ENCODE measurements at places on chromosomes 5 and 9. TPM values are rescaled to one million over a fixed set of nuclear protein-coding genes. Genes with fewer than 3 reads are reported as not detected.

The PAEP gene
- total RNA-seq, result 0.21 TPM

The CAMLG gene
- 24.5 TPM for total RNA-seq

The PGGT1B gene
- 7.2 TPM for total RNA-seq

The ARID3C gene
- 0.48 TPM for total RNA-seq

The IL17B gene
- total RNA-seq, result not detected

The CRB2 gene
- total RNA-seq, result 1.6 TPM

The SLC6A3 gene
- not detected for total RNA-seq

The FRMPD1 gene
- not detected for total RNA-seq

The LHX2 gene
- not detected for total RNA-seq

DNA sequence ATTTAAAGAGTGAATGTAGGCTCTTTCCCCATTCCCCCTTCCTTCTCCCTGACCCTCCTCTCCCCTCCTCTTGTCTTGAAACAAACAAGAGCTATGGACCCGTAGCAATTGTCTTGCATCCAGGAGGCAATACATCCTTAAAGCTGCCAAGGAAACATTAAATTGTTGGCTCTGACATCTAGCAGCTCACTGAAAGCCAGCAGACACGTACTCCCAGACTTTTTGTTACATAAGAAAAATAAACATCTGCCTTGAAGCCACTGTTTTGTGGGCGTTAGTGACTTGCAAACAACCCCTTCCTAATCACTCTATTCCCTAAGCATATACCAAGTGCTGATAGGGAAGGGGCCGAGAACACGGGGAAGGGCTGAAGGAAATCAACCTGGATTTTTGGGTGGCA, 8.6 kb downstream of the SLC45A2 start:
- no peak for DNase-seq

- no peak for DNase-seq
These were observed 1.9 kb downstream of the SLC36A1 start for GRCh38 chr5:151449297-151449696.

DNA sequence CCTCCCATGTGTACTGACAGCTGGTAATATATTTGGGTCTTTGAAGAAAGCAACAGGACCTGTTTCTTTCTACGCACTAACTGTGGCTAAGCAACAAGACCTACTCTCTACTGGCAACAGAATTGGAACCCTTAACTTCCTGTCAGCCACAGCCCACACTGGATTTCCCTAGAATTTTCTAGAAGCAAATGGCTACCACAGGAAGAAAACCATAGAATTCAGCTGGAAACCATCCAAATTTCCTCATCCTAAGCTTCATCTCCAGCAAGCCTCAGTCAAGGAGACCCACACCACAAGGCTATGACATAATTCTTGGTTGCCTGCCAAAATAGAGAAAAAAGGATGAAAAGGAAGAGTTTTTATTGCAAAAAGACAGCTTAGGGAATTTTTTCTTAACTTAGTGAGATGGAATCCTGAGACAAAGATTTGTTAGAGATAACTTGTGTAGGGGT, 171.8 kb upstream of the TNC start:
- peak; percentile 56 for DNase-seq

DNA sequence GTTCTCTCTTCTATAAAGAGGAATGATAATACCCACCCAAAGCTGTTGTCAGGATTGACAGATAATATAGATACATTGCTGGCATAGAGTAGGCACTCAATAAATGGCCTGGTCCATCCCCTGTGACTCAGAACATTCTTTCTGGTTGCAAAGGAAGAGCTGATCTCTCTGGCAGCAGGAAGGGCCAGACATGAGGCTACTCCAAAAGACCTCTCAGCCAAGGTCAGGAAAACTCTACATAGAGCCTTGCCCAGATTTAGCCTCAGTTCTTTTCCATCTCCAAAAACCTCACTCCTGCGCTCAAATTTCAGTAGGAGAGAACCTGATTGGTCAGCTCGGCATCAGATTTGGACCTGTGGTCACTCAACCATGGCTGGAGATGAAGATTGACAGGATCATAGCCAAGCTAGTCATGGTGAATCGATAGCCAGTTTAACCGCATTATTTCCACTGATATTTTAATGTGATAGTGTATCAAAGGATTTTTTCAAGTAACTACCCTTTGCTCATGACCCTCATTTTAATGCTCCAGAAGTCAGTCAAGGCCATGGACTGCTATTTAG, 319.6 kb downstream of the DRD1 start:
- no peak for DNase-seq

DNA sequence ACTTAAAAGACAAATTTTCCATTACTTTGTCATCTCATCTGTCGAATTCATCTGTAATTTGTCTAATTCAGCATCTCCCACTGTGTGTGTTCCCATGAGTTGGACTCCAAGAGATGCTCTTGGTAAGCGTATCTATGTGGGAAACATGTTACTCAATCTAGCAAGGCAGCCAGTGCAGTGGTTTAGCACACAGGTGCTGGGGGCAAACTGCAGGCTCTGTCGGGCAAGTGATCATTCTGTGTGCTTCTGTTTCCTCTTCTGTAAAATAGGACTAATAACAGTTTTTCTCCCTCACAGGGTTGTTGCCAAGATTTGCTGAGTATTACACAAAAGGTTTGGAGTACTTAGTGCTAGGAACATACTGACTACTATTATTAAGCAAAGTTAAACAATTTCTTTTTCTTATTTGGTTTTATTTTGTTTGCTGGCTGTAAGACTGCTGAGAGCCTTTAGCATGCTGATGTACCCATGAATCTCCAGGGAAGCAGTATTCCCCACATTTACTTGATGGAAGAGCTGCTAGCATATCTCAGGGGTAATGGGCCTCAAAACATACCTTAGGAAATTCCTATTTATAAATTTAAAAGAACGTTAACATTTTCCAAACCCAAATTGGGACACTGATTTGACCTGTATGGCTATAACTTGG, 709 bp upstream of the GAPT start:
- DNase-seq, result no peak

DNA sequence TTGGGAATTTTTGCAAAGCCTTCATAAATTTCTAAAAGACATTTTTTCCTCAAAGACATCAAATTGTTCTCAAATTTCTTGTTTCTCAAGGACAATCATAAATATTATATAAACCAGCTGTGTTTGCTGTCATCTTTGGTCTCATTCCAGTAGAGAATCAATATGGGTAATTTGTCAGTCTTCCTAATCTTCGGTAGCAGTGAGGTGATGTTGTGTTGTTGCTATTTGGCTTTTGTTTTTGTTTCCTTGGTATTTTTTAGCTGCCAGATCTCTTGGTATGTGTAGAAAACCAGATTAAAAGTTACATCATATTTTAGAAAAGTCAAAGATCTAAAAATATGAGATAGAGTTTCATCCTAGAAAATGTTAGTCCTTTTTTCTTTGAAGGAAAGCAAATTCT, 87.5 kb downstream of the CAMK4 start:
- DNase-seq, result no peak

GRCh38 chr5:135991429-135991828, 36.6 kb upstream of the LECT2 start:
- DNase-seq, result no peak

- DNase-seq, result peak; percentile 62
These were observed 117.0 kb downstream of the NXNL2 start for GRCh38 chr9:88651682-88652633.

DNA sequence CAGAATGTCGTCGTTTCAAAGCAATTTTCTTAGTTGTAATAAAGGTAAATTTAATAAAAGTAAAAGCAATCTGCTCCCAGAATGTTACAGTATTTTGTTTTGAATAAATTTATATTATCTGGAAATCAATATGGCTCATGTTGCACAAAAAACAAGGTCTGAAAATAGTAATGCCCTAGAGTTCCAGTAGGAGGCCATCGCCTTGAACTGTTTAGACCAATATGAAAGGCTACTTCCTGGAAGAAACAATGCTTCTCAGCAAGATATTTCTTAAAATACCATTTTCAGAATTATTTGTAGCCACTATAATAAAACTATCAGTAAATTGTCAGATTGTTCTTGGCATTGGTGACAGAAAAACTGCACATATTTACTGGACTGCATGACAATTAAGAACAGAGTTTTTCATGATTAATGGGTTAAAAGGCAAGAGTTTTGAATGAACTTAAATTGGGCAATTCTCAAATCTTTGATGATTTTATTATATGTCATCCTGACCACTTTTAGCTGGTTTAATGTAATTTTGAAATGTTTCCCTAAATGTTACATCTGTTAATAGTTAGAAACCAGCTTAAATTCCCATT, 153.2 kb downstream of the COMMD10 start:
- DNase-seq, result no peak

GRCh38 chr5:135205632-135206349, 171.8 kb upstream of the PITX1 start:
- DNase-seq, result no peak

- DNase-seq, result no peak
These were observed 22.1 kb upstream of the IL13 start for GRCh38 chr5:132635873-132636272.

GRCh38 chr5:57774439-57774838, 291.8 kb upstream of the ACTBL2 start:
- no peak for DNase-seq

GRCh38 chr9:95025213-95026147, 292.0 kb downstream of the FANCC start:
- DNase-seq, result peak; percentile 83

DNA sequence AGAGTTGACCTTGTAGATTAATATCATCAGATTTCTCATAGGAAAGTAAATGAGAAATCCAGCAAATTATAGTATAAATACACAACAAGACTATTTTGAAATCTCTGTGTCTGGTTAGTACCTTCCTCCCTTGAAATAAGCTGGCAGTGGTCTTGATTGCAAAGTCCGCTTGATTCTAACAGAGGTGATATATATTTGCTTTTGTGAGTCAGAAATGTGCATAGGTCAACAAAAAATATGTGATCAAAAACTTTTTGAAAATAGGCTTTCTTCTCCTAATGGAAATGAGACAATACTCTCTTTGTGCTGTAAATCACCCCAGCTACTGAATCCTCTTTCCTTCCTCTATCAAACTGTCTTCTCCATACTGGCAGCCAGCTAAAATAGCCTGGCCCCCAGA, 749.2 kb upstream of the CDH10 start:
- no peak for DNase-seq

DNA sequence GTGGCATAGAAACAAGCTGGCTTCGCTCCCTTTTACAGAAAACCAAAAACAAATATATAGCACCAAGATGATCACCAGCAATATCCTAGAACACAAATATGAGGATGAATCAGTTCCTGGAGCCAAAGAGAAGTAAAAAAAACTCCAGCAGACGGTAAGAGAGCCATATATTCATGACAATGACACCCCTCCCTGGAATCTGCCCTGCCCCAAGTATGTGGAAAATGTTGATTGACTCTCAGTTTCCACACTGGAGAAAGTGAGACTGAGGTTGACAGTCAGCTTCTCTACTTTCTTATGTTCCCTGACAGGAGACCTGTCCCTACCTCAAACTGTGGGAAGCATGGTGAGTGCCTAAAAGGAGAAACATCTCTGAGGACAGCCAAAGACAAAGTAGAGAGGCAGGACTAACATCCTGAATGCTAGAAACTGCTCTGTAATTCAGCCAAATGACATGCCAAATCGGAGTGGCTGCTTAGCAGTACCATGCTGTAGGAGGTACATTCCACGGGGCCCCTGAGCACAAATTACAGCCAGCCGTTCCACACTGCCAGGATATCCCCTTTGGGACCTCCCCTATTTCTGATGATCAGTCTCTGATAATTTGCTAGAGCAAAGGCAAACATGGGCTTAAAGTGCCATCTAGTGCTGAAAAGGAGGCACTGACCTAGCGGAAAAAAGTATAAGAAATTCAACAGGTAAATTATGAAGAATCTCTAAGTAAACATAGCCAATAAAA, 424.0 kb upstream of the RGMB start:
- DNase-seq, result peak; percentile 1

- no peak for DNase-seq
These were observed 4.7 kb upstream of the STOML2 start for GRCh38 chr9:35107297-35108290.

DNA sequence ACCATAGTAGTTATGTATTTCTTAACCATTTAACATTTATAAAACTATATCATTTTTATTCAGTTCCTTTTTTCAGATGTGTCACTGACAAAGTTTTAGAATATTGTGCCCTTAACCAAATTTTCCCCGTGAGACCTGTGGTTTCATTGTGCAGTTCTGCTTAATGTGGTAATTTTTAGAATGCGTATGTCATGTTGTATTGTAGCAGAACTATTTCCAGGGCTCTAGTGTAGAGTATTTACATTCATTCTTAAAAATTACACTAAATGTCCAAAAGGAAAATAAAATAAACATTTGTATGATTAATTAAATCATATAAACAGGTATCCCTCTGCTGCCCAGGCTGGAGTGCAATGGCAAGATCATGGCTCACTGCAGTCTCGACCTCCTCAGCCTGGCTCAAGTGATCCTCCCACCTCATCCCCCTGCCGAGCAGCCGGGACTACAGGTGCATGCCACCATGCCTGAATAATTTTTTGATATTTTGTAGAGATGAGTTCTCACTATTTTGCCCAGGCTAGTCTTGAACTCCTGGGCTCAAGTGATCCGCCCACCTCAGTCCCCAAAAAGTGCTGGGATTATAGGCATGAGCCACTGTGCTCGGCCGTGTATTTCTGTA, 15.4 kb downstream of the SERINC5 start:
- no peak for DNase-seq

DNA sequence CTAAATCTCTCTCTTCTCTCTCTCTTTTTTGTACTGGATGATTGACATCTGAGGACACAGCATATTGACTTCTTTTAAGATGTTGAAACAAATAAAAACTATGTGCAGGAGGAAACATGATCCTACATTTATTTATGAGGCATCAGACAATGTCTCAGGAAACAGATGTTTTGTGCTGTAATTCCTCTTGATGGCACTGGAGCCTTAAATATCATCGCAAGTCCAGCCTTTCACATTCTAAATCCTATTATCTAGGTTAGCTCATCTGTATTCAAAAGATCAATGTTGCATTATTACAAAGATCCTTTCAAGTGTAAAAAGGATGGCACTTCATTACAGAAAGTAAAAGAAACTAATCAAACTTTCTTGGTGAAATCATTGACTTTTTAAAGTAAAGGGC, 63.9 kb downstream of the MAT2B start:
- no peak for DNase-seq

GRCh38 chr5:145316282-145316681, 518.9 kb downstream of the PRELID2 start:
- no peak for DNase-seq

- DNase-seq, result no peak
These were observed 2.3 kb downstream of the ACSL6 start for GRCh38 chr5:132008961-132009680.

All from kidney epithelial cell (primary cell).